ENCODE measurements at places on chromosomes 6 and 20. TPM values are rescaled to one million over a fixed set of nuclear protein-coding genes. Genes with fewer than 3 reads are reported as not detected.

- DNase-seq = no peak
Measured at GRCh38 chr20:42945234-42945994, 244.3 kb downstream of the PTPRT start.

Gene TMEM74B
- 2.8 TPM for total RNA-seq

- no peak for DNase-seq
Measured at GRCh38 chr6:169962604-169963469, 211.4 kb downstream of the ERMARD start.

GRCh38 chr6:22668717-22669116, 99.4 kb downstream of the HDGFL1 start:
- DNase-seq = no peak

Gene MOCS1
- total RNA-seq = 11.1 TPM

Gene AVP
- total RNA-seq = not detected

Gene C6orf118
- 1.1 TPM for total RNA-seq

GRCh38 chr6:17418281-17419188, 25.1 kb downstream of the CAP2 start:
- peak; percentile 75 for DNase-seq

- no peak for DNase-seq
Measured at GRCh38 chr6:46963626-46964025, 41.9 kb upstream of the ADGRF5 start.

- no peak for DNase-seq
Measured at GRCh38 chr6:143206550-143206949, 145.9 kb downstream of the AIG1 start.

- no peak for DNase-seq
Measured at GRCh38 chr20:1185316-1185741, 548 bp upstream of the TMEM74B start.

GRCh38 chr20:22052025-22052650, 346.7 kb downstream of the PAX1 start:
- no peak for DNase-seq

DNA sequence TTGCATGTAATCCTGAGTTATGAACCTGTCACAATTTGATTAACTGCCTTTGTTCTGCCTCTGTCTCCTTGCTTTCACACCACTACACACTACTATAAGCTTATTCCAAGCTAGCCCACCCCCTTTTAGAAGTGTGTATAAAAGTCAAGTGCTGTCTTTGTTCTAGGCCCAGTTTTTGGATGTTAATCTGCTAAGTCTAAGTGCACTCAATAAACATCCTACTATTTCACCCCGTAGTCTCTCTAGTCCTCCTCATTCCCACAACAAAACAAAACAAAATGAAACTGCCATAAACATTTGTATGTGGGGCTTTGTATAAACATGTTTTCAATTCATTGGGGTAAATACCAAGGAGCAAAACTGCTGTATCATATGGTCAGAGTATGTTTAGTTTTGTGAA, 16.1 kb upstream of the SPACA1 start:
- DNase-seq = no peak

Gene LHFPL5
- not detected for total RNA-seq

DNA sequence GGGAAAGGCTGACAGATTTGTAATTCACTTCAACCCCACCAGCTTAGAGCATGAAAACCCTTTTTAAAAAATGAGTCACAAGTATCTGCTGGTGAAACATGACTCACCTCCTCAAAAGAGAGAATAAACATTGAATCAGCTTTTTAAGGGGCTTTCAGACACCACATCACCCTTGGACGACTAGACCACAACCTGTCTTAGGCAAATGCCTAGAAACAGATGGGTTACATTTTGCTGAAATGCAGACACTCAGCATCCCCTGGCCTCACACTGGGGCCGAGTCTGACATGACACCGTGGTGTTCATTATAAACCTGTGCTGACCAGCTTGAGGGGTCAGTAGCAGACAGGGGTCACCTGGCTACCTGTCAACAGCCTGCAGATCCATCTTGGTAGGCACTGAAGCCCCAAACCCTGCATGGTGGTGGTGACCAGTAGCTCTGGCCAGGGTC, 175.3 kb upstream of the CST7 start:
- peak; percentile 29 for DNase-seq

DNA sequence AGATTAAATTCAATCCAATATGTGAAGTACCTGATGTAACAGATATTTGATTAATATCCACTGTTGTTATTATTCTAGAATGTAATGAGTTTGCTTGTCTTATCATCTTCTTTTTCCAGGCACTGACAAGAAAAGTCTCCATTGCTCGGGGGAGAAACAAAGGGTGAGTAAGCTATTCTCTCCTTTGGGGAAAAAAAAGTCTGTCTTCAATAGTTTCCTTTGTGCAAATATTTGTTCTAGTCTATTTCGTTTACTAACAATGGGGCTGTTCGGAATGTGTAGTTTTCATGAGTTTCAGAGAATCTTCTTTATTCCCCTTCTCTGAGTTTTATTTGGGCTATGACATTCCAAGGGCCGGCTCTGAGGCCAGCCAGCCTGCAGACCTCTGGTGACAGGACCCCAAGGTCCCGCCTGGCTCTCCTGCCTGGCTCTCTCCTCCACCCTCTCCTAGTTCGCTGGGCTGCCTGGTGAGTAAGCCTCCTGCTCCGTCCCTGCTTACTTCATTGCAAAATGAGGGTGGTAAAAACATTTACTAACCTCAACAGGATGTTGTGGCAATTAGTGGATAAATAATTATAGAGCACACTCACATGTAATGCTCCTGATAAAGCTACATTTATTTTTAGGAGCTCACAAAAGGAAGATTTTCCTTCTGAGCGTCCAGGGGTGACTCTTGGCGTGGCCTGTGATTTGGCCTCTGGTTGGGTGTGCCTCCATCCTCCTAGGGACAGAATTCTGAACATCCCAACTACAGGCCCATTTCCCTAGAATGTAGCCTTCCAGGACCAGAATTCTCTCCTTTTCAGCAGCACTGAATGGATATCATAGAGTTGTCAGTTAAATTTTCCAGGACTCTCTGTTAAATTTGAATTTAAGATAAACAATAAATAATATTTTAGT, 43.1 kb upstream of the SNX9 start:
- DNase-seq = no peak

GRCh38 chr6:153503810-153504209, 372.7 kb upstream of the RGS17 start:
- DNase-seq = peak; percentile 72

Gene MTCH1
- total RNA-seq = 236 TPM

DNA sequence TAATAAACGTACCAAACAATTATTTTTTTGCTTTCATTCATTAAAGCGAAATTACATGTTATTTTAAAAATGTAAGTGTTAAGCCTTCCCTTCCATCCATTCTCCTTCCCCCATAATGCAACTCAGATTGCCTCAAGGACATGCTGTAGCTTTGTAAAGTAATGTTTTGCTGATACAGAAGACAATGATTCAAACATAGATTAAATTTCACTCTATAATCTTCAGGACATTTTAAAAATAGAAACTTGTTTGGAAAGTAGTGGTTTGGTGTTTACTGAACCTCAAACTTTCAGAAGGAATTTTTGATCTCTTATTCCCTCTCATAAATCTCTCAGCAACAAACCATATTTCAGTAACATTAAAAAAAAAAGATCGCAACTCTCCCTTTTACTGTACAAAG, 350.9 kb upstream of the HSF2 start:
- no peak for DNase-seq

- no peak for DNase-seq
Measured at GRCh38 chr20:43383026-43383795, 74.5 kb upstream of the SRSF6 start.

Gene ZKSCAN8
- total RNA-seq = 41.6 TPM

DNA sequence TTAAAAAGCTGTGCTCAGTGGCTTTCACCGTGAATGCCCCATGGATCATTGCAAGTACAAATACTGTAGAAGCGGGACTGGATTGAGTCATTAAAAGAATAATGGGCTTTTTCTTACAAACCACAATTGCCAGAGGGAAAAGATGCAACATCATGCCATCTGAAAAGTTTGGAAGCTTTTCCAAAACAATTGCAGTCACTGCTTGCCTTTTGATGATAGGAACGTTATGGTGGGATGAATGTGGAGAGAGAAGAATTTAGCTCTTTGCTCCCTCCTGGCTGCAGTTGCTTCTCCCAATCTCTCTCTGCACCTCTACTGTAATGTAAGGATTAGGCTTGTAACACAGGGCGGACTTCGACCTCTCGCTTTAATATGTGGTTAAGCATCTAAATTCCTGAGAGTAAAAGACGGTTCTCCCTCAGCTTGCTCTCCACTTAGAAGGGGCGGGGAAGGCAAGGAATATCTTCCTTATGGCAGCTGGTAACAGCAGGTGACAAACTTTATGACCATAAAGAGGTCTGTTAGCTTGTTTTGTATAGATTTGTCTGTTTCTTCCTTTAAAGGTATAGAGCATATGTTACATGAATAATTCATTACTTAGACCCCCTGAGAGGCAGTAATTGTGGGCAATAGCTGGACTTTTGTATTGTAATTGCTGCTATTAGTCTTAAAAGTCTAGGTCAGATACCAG, 376.1 kb downstream of the UTRN start:
- DNase-seq = peak; percentile 72

DNA sequence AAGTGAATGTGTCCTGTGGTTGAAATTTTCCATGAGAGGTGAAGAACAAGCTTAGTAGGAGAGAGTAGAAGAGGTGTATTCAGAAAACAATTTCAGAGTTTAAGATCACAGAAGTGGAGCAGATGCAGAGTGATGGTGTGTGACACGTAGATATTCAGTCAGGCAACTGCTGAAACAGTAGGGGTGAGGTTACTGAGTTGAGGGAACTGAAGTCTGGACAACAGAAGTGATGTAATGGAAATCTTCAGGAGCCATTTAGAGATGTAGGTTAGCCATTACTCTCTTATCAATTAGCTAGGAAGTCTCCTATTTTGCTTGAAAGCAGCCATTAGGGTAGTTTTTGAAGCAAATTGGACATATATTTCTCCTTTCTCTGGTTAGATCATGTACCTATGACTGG, 584.4 kb downstream of the PKHD1 start:
- DNase-seq = no peak

DNA sequence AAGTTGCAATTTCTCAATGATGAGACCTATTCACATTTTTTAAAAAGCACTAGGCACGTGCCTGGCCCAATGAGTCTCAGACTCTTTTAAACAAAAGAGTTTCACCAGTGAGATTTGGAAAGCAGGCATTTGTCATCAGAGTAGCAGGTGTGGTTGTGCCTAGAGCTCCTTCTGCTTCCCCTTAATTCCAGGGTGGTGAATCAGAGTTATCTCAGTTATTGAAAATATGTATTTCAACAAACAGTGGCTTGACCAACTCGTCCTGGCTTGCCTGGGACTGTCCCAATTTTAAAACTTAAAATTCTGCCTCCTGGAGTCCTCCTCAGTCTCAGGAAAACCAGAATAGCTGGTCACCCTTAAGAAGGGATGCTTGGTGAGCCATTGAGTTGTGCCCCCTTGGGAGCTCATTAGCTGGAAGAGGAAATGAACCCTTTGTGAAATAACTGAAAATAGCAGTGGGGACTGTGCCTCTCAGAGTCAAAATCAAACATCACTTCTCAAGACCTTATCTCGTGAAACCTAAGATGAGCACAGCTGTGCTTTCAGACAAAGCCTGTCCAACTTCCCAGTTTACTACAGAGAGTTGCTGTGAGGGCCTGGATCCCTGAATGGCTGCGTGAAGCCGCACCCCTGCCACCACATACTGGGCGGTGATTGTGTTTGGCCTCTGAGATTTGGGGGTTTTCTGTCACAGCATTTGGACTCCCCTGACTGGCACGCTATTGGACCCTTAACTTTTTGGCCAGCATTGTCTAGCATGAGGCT, 116.3 kb downstream of the ANKRD60 start:
- DNase-seq = no peak

Gene TMEM244
- total RNA-seq = not detected

- DNase-seq = no peak
Measured at GRCh38 chr6:163469459-163469985, 55.0 kb downstream of the QKI start.

Gene BMP7
- 49.6 TPM for total RNA-seq

Measured in endodermal cell (in vitro differentiated cells).